Osteoblast (primary cell): ENCODE measurements at places on chromosomes 3 and 15.

DNA sequence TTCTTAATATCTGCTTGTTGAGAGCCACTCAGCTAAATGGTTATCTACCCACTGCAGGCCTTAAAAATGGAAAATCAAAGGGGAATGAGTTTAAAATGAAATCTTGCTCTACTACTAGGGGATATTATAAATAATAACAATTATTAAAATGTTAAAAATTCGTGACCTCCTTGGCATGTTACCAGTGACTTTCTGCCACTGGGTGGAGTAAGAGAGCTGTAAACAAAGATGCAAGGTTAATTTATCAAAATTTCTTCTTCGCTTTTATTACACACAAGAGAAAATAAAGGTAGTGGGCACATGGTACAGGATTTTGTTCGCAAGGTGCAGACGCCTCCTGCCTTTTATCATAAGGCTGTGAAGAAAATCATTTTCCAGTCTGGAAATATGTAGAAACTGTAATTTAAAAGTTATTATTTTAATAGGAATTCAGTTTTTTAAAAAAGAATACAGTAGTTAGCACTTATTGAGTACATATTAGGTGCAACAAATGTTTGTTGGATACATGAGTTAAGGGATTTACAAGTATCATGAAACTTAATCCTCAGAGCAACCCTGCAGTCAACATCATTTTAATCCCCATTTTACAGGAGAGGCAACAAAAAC, 272.6 kb downstream of the SUCLG2 start:
- peak; percentile 22 for DNase-seq

DNA sequence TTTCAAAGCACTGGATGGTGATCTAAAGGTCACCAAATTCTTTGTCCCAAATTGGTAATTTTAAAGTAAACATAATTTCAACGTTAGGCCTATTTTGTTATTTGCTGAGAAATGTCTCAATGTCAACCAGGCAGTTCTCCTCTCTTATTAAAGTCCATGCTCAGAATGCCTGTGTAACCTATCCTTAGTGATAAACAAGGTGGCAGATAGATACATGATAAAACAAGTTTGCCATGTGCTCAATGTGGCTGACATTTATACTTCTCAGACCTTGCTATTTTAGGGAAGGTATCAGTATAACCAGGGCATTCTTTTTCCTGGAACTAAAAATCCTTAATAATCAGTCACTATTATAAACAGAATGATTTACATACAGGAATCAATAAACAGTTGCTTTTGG, 8.5 kb downstream of the MBNL1 start:
- no peak for DNase-seq

DNA sequence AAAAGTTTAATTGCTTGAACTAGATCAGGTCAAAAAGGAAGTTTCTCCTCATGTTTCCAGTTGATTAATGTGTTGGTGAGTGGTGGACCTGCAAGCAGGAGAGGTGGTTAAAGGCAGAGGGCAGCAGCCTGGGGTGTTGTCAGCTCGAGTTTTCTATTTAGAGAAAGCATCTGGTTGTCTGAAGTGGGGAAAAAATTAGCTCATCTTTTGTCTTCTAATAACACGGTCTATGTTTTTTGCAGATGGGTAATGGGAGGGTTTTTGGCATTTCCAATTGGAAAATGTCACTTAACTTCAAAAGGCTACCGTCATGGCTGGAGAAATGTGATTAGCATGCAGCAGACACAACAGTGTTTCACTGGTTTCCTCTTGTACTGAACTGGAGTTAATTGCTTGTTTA, 122.6 kb downstream of the ITPR1 start:
- DNase-seq, result no peak

DNA sequence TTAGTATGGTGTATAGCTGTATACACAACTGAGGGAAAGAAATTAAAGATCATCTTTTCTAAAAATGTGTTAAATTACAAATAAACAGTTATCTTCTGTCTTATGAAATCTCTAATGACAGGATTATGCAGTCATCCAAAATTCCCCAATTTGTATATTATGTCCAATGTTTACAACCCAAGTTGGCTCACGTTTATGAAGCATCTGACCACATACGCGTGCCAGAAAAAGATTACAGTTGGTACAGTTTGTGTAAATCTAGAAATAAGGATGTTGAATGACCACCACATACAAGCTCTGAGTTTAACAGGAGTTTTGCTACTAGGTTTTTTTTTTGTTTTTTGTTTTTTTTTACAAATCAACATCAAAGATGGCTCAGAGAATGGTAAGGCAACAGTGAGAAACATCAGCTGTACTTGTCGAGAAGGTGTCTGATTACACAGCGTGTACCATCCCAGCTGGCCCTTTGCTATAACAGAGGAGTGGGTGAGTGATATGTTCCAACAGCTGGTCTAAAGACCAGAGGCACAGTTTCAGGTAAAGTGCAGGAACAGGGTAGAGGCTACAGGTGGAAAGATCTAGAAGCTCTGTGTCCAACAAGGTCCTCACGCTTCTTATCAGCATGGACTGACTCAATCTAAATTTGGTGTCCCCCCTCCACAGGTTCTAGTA, 47.1 kb downstream of the USF3 start:
- DNase-seq, result no peak

DNA sequence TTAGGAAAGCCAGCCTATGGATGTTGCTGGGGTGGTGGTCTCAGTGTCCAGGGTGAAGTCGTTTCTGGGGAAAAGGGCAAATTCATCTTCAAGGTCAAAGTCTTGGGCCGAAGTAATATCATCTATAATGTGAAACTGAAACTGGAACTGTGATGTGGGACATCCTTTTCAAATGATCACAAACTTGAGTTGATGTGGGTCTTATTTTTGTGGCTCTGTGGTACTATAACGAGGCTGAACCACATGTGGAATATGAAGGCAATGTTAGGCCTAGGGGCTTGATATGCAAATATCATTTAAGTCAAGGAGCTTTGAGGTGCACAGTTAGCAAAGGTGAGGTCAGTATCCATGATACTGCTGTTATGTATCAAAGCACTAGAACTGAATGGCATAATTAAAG, 1.5 kb upstream of the CD200R1L start:
- no peak for DNase-seq

- DNase-seq, result no peak
These were observed 213.6 kb downstream of the RBMS3 start for GRCh38 chr3:29494305-29495036.

DNA sequence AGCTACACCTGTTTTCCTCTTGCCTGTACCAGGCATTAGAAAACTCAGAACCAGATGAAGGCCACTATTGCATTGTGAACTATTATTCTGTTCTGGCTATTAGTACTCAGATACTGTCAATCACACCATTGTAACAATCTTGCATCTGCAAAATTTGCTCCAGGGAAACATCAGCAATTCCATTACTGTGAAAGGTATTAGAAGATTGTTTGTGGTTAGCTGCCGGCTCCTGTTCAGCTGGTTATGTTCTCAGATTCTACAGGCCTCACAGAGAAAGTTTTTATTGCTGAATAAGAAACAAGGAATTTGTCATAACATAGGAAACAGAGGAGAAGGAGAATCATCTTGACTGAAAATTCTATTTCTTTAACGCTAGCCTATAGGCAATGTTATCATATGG, 179.9 kb downstream of the PLOD2 start:
- DNase-seq, result no peak

GRCh38 chr3:132785292-132785691, 63.1 kb upstream of the NPHP3 start:
- DNase-seq, result no peak

- DNase-seq, result no peak
These were observed 34.8 kb upstream of the ARHGEF3 start for GRCh38 chr3:56836276-56837163.

DNA sequence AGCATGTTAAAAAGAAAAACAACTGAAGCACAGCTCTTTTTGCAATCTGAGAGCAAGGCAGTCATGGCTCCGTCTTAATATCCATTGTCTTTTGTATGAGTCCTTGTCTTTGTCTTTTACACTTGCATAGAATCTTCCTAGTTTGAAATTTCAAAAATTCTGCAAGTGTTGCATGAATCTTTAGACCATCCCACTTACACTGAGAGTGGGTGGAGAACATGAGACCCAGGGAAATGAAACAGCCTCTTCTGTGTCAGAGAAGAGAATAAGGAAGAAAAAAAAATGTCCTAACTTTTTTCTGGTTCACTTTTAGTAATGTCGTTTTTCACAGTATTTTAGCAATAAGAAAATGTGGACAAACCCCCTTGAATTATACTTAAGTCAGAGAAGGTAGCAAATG, 12.1 kb upstream of the DCLK3 start:
- DNase-seq, result no peak

GRCh38 chr3:193903966-193904365, 232.0 kb upstream of the HES1 start:
- DNase-seq, result no peak

DNA sequence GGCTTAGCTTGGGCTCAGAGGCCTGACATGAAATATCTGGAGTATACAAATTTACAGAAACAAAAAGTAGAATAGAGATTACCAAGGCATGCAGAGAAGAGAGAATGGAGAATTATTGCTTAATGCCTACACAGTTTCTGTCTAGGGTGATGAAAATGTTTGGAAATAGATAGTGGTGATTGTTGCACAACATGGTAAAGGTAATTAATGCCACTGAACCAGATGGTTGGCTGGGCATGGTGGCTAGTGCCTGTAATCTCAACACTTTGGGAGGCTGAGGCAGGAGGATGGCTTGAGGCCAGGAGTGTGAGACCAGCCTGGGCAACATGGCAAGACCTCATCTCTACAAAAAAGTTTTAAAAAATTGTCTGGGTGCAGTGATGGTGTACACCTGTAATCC, 46.6 kb upstream of the OSBPL11 start:
- no peak for DNase-seq

- peak; percentile 85 for DNase-seq
These were observed 34.8 kb downstream of the SRGAP3 start for GRCh38 chr3:9214599-9214998.

GRCh38 chr3:124887177-124887931, at the start of gene ITGB5:
Gene ITGB5 (minus strand): TSS chr3:124887365. CDS start chr3:124887000, 365 bp downstream.
- DNase-seq, result peak; percentile 96

DNA sequence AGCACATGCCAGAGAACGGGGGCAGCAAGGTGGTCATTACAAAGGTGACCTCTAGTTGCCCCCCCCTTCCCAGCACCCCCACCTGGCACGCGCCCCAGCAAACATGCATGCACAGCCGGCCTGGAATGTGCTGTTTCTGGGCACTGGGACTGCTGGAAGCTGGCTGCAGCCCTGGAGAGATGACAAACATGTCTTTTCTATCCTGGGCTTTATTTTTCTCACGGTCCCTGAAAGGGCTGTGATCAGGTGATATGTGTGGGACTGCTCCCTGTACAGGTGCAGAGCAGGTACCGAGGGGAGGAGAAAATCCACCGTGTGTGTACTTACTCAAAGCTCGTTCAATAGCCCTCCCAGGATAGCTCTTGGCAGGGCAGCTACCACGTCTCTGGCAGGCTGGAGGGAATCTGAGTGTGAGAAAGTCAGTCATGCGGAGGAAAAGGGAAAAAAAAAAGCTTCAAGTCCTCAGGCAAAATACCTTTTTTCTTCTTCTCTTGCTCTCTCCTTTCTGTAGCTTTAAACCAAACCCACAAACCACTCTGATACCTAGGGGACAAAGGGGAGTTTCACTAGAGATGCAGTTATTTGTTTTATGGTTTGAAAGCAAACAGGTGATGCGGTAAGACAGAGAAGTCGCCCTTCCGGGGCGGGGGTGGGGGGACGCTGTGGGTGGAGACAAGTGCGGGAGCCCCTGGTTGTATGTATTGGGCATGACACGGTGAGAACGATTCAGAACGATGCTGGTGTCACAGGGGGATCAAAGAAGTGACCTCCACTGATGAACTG, 5.0 kb upstream of the HES1 start:
- DNase-seq, result no peak

DNA sequence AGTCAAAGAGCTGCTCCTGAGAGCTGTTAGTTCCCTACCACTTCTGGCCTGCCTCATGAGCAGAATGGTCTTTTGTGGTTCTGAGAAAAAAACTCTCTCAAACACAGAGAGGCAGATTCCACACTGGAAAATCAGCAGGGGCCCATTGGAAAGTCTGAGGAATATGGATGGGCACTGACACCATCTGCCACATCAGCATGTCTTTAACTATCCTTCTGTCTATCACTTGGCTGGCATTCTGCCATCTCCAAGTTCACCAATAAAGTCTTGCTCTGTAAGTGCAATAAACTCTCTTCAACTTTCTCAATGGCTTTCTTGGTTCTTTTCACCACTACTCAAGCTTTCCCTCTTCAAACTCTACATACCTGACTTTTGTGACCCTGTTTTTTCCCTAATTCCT, 101.3 kb upstream of the GALNT15 start:
- no peak for DNase-seq

GRCh38 chr15:96977886-96978285, 647.4 kb downstream of the NR2F2 start:
- no peak for DNase-seq

GRCh38 chr3:77320514-77320913, 280.6 kb downstream of the ROBO2 start:
- no peak for DNase-seq

- no peak for DNase-seq
These were observed 243.4 kb downstream of the DTWD1 start for GRCh38 chr15:49864251-49864650.

DNA sequence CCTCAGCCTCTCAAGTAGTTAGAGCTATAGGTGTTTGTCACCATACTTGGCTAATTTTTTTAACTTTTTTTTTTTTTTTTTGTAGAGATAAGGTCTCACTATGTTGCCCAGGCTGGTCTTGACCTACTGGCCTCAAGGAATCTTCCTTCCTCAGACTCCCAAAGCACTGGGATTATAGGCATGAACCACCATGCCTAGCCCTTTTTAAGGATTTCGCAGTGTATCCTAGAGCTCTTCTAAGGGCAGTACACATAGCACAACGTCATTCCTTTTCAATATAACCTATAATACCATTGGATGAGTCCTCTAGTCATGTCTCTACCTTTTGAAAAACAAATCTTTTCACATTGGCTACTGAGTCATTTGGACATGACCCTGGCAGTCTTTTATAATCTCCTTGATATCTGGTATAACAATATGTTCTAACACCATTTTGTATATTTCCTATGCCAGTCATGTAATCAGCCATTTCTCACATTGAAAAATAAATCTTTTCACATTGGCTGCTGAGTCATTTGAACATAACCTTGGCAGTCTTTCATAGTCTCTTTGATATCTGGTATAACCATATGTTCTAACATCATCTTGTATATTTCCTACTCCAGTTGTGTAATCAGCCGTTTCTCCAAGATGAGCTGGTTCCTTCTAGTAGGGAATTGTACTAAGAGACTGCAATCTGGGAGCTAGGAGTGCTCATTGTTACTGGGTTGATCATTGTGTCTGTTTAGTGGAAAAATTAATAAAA, 944.7 kb downstream of the MCTP2 start:
- no peak for DNase-seq

DNA sequence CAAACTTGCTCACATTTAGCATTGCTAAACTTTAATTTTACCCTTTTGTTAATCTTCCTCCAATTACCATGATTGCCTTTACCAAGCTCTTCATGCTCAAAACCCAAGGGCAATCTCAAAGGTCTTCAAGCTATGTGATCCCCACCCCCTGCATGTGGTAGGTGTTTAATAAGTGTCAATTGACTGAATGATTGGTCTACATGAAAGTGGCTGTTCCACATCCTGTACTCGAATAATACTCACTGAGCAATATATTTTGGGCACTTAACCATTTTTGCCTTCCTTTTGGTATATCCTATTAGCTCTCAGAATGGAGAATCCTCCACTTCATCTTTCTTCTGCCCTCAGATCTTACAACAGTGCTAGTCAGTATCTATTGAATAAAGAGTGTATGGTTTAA, 17.1 kb downstream of the RBMS3 start:
- DNase-seq, result no peak

- DNase-seq, result no peak
These were observed 171.7 kb downstream of the TLE3 start for GRCh38 chr15:69926006-69926405.
